Stimulated activated naive CD4-positive, alpha-beta T cell (primary cell): ENCODE measurements at places on chromosomes 12 and 14.

GRCh38 chr12:131895640-131896079, 1.2 kb downstream of the ULK1 start:
- no peak for DNase-seq

DNA sequence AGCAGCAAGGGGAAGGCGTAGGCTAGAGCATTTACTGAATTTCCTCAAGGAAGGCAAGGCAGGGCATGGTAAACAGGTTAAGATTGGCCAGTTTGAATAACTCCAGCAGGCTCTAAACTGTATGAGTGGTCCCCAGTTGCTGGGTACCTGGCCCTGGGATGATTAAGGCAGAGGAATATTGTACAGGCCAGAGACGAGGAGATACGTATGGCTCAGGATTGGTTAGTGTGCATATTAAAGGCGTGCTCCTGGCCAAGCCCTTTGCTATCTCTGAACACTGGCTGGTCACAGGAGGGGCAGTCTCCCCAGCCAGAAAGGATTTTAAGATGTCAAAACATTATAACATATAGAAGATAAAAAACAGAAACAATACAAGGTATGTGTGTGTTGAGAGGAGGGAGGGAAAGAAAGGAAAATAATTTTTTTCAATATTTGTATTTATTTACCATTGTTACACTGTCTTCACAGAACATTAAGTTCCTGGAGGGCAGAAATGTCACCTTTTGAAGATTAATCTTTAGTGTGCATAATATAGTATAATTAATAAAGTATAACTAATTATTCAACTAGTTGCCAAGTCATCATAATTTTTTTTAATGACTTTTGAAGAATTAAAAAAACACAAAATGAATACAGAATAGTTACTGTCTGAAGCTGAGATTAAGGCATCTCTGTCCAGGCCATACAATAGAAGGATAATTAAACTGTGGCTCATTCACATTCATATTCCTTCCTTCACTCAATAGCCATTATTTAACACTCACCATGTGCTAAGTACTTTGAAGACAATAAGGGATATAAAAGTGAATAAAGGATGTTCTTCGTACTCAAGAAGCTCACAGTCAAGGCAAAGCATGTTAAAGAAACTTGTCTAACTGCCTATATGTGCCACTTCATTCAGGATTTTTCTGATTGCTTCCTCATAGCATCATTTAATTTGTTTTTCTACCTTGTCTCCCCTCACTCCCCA, 41.9 kb downstream of the DCP1B start:
- no peak for DNase-seq

- no peak for DNase-seq
Observed at GRCh38 chr12:92418381-92418780, 272.7 kb upstream of the BTG1 start.

DNA sequence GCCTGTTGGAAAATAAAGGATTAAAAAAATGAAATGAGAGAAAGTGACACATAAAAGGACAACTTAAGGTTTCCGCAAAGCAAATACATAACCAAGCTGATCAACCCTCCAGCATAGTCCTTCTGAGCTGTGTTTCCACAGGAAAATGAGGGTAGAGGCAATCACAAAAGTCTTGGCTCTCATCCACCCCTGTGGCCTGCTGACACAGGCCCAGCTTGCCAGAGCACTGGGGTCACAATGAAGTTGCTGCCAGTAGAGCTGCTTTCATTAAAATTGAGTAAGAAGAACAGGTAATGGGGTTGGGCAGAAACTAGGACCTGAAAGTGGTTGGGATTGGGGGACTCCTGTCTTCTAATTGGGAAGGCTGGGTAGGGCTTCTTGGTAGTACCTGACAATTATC, 65.9 kb downstream of the RERG start:
- no peak for DNase-seq
